Right atrium auricular region (tissue), 2 donors: ENCODE measurements at places on chromosomes 6 and 20. TPM values are rescaled to one million over a fixed set of nuclear protein-coding genes. Genes with fewer than 3 reads are reported as not detected.

SAMD5 gene
- total RNA-seq: 1.1 TPM

PREX1 gene
- total RNA-seq: 11.5 TPM

CLIC5 gene
- total RNA-seq: 114 TPM

MACROD2 gene
- total RNA-seq: 0.94 TPM

APOM gene
- 1.2 TPM for total RNA-seq

SLA2 gene
- 0.39 TPM for total RNA-seq

PLCG1 gene
- 24.1 TPM for total RNA-seq

CLPSL1 gene
- not detected for total RNA-seq
